ENCODE measurements at places on chromosomes 5 and 9. TPM values are rescaled to one million over a fixed set of nuclear protein-coding genes. Genes with fewer than 3 reads are reported as not detected.

- DNase-seq = no peak
These were observed 13.5 kb upstream of the ANKRD33B start for GRCh38 chr5:10550222-10550995.

GRCh38 chr5:151431666-151432065, 15.7 kb upstream of the SLC36A1 start:
- no peak for DNase-seq

DNA sequence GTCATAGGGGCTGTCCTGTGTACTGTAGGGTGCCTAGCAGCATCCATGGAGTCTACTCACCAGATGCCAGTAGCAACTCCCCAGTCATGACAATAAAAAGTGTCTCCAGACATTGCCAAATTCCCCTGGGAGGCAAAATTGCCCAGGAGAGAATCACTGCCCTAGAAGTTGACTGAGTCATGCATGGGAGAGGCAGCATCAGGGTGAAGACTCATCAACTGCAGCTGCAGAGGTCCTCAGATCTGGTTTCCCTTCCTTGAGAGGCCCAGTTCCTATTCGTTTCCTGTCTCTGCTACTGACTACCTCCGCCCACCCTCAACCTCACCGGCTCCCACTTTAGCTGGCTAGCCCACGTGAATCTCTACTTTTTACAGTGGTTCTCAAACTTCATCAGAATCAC, 88.6 kb upstream of the AGXT2 start:
- no peak for DNase-seq

The GFRA3 gene
- total RNA-seq = 2.2 TPM

DNA sequence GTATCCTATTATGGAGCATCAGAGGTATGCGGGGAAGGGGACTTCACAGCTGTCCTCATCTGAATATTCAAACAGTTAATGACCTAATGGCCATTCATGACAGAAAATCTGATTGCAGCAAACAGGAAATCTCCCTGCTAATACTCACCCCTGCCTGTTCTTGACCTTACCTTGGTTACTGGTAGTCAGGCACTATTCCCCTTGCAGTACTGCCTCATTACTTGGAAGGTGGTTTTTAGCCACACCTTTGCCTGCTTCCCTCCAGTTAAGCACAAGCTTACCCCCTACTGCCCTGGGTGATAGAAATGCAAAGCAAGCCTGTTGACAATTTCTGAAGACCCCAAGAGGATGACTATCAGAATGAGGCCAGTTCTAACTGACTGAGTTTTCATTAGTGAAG, 332.4 kb downstream of the NTRK2 start:
- DNase-seq = no peak

- DNase-seq = no peak
These were observed 42.6 kb downstream of the NEK6 start for GRCh38 chr9:124300312-124300711.

- DNase-seq = no peak
These were observed 14.3 kb upstream of the CTNND2 start for GRCh38 chr5:11918463-11919045.

The PROP1 gene
- total RNA-seq = not detected

The OXCT1 gene
- 28.7 TPM for total RNA-seq
